ENCODE measurements at places on chromosomes 3 and 15. TPM values are rescaled to one million over a fixed set of nuclear protein-coding genes. Genes with fewer than 3 reads are reported as not detected.

TRIM71 gene
- total RNA-seq, result not detected

SIDT1 gene
- total RNA-seq, result 0.81 TPM

SLC9C1 gene
- total RNA-seq, result not detected

RAB6B gene
- 2.1 TPM for total RNA-seq

MCTP2 gene
- not detected for total RNA-seq

SNX22 gene
- 0.74 TPM for total RNA-seq

ACAD11 gene
- 7.1 TPM for total RNA-seq

PRR20G gene
- total RNA-seq, result 0.80 TPM

AHSG gene
- 0.16 TPM for total RNA-seq

LPP gene
- 7.9 TPM for total RNA-seq

C3orf22 gene
- not detected for total RNA-seq

FBLN2 gene
- total RNA-seq, result 2.1 TPM

SV2B gene
- not detected for total RNA-seq

ITPKA gene
- 9.1 TPM for total RNA-seq

HYKK gene
- 6.1 TPM for total RNA-seq

AMIGO3 gene
- 1.1 TPM for total RNA-seq

CORO2B gene
- total RNA-seq, result 3.0 TPM

NOX5 gene
- 0.16 TPM for total RNA-seq

ISG20 gene
- 43.0 TPM for total RNA-seq

LRRC31 gene
- not detected for total RNA-seq

SAMMSON gene
- total RNA-seq, result not detected

ENTPD3 gene
- 0.05 TPM for total RNA-seq

SEMA5B gene
- 0.26 TPM for total RNA-seq

SENP8 gene
- 2.1 TPM for total RNA-seq

CCR2 gene
- not detected for total RNA-seq

SLC6A1 gene
- not detected for total RNA-seq

ATP11B gene
- total RNA-seq, result 13.5 TPM

PTX3 gene
- 0.78 TPM for total RNA-seq

TM6SF1 gene
- 0.10 TPM for total RNA-seq

SCN11A gene
- total RNA-seq, result 0.02 TPM

ZMYND10 gene
- 1.2 TPM for total RNA-seq

KIF7 gene
- 5.0 TPM for total RNA-seq

FHIT gene
- total RNA-seq, result not detected

CCDC33 gene
- total RNA-seq, result 8.0 TPM

PATL2 gene
- 0.10 TPM for total RNA-seq

GRAMD2A gene
- 0.07 TPM for total RNA-seq

UBE2Q2 gene
- 44.9 TPM for total RNA-seq

TNIK gene
- total RNA-seq, result 1.8 TPM

KIAA1143 gene
- total RNA-seq, result 10.7 TPM

TF gene
- 3.9 TPM for total RNA-seq

RASL12 gene
- total RNA-seq, result 0.10 TPM

MITF gene
- total RNA-seq, result 9.8 TPM

RBP2 gene
- not detected for total RNA-seq

GATM gene
- total RNA-seq, result 2.7 TPM
